Endothelial cell of coronary artery (primary cell): ENCODE measurements at places on chromosomes 16 and 17. TPM values are rescaled to one million over a fixed set of nuclear protein-coding genes. Genes with fewer than 3 reads are reported as not detected.

Gene CHST4
- total RNA-seq, result not detected in 2 replicates

Gene WFDC1
- not detected in 2 replicates for total RNA-seq

Gene FBXW10
- under 0.01 TPM in 1 of 2 replicates, not detected in the other for total RNA-seq

Gene SMTNL2
- under 0.01 TPM in 1 of 2 replicates, not detected in the other for total RNA-seq

Gene EXOC3L1
- total RNA-seq, result 2.4 and 9.1 TPM in 2 replicates
